KBM-7 (cell line): ENCODE measurements at places on chromosomes 16 and 17.

GRCh38 chr16:87815567-87815966 is 49.8 kb upstream of the KLHDC4 start:
- DNase-seq, result no peak

DNA sequence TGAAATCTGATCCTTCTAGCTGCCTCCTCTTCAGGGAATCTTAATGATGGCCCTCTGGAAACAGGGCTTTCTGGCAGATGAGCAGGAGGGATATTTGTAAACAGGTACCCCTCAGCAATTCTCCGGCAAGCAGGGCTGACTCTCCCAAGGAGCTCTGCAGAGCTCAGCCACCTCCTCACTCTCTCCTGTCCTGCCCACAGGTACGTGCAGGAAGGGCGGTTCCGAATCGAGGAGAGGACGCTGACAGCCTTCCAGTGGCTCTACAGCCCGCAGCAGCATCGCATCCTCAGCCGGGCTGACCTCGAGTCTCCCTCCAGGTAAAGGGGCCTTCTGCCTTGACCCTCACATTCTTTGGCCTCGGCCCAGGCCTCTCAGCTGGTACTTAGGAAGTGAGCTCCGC is 20.7 kb upstream of the CCDC92B start:
- no peak for DNase-seq

DNA sequence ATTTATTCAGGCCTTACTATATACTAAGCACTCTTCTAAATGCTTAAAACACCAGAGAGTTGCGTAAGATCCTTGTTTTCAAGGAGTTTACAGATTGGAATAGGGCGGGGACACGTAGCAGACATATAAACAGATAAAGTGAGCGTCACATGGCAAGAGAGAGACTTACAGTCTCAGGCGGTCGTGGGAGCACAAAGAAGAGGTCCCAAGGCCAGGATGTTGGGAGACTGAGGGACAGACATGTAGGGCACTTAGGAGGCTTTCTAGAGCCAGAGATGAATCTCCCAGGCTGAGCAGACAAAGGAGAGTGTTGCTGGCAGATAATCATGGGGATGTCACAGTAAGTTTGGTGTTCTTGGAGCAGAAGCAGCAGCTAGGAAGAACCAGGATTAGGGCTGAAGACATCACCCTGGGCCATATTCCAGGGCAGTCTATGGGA is 119.1 kb upstream of the ANKFN1 start:
- no peak for DNase-seq

DNA sequence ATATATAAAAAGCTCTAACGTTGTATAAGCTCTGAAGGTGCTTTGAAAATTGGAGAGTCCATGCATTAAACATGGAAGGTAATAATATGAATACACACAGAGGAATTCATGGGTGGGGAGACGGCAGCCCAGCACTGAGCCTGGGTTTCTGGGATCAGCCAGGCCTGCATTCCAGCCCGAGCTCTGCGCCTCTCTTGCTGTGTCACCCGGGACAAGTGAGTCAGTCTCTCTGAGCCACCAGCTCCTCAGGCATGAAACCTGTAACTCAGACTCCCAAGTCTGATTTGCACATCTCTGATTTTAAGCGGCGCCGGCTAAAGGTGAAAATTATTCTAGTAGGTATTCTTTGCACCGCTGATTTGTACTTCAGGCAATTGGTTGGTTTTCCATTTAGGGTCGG is 238.8 kb downstream of the MRTFB start:
- DNase-seq, result no peak

DNA sequence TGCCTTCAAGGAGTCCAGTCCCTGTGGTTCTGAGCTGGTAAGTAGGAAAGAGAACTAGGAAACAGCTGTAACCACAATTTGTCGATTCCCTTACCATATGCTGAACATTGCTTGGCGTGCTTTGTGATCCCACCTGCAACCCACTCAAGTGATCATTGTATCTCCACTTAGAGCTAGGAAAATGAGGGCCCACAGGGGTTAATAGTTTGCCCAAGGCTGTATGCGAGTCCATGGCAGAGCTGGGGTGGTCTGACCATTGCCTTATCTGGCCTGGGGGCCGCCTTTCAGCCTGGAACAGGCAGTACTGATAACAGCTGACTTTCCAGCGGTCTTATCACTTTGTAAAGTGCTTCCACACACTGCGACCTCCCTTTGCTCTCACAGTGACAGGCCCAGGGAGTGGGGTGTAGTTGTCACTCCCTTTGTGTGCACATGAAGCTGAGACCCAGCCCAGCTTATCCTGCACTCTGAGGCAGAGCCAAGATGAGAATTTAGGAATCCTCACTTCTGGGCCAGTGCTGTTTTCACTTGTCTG is 9.8 kb downstream of the MYL4 start:
- DNase-seq, result peak; percentile 58

DNA sequence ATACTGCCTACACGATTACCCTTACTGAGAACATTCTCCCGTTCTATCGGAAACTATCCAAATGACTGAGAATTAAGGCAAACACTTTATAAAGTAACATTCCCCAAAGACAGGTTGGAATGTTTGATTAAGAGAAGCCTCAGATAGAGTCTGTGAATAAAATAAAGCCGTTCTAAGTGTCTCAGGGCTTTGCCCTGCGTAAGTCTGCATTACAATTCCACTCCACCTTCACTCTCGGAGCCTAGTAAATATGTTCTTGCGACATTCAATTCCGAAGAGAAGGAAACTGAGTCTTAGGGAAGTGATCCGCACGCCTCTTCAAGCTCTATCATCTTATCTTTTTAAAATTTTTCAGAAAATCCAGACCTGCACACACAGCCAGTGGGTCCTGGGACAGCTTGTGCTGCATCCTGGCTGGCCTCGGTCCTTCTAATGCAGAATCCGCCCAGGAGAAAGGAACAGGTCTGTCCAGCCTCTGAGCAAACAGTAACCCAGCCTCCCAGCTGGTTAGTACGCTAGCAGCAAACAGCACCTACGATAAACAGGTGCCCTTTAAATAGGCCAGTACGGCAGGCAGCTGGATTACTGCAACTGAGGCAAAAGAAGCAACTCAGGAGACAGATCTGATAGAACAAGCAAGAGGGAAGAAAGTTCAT is 254.1 kb upstream of the IRX3 start:
- DNase-seq, result no peak

DNA sequence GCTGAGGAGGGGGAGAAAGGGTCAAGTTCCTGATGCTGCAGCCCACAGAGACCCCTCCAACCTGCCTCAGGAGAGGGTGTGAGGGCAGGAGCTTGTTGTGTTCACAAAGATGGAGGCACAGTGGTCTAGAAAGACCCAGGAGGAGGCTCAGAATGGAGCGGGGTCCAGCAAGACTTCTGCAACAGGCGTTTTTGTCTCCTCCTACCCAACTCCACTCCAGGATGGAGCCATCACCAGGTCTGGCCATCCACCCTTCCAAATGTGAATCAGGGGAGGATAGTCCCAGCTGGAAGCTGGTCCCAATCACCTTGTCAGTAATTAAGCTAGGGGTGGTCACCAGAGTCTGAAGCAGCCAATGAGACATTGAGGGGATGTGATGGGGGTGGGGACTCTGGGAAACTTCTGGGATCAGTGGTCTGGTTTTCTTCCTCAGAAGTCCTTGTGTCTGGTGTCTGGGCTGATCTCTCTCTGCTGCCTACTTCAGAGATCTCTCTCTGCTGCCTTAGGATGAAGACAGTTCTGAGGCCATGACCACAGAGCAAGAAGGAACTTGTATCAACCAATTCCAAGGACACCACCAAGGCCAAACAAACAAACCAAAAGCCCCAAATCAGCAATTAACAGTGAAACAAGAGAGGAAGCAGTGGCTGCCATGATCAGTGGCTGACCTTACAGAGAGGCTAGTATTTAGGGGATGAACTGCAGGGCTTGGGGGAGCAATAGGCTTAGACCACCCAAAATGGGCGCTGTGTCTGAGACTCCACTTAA is 14.5 kb downstream of the CD300LB start:
- no peak for DNase-seq

DNA sequence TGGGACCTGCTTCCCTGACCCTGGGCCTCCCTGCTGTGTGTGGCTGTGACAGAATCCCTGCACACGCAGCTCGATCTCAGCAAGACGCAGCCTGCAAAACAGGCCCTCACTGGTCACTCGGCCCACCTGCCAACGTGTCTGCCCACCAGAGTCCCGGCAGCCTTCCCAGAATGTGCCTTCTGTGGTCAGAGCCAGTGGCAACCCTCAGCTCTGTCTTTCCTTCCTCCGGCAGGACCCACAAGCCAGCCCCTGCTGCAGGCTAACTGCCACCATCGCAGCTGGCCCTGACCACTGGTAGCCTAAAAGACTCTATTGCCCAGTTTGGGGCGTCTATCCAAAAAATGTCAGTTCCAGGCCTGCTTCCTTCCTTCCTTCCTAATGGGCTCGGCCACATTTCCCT is 83.2 kb downstream of the LITAF start:
- no peak for DNase-seq

DNA sequence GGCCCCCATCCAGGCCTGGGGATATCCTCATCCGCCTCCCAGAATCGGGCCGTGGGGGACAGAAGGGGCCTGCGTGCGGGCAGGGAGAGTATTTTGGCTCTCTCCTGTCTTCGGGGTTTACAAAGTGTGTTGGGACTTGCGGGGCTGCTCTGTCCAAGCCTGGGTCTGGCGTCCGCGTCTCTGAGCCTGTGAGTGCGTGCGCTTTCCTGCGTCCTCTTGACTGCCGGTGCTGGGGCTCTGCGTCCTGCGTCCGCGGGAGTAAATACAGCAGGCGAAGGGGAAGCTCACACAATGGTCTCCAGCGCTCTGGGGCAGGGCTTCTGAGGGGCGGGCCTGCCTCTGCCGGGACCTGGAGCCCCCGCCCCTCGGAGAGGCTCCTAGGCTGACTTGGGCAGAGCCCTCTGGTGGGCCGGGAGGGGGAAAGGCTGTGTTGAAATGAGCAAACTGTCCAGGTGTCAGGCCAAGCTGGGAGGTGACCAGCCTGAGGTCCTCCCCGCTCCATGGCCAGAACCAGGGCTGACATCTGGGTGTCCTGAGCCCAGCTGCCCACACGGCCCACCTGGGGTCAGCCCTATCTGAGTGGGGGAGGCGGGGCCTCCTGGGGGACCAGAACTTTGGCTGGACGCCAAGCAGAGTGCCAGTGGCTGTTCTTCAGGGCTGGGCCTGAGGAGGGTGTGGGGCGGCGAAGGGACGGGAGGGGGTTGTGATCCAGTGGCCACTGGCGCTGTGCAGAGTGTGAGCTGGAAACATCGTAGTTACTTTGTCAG is 233.6 kb downstream of the SEC14L1 start:
- no peak for DNase-seq

DNA sequence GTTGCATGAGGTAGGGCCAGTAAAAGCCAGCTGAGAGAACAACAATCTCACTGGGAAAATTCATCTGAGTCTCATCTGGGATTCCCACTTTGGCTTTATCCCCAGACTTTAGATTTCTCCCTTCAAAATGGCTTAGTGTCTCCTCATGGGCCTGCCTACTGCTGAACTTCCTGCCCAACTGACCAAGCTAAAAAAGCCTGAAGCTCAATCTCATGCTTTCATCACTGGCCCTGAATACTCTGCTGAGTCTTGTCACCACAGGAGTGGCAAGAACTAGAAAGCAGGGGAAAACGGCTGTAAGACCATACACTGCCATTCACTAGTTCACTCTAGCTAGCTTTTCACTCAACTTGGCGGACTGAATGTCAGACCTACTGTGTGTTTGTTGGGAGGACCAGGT is 96.4 kb upstream of the NOG start:
- DNase-seq, result no peak

DNA sequence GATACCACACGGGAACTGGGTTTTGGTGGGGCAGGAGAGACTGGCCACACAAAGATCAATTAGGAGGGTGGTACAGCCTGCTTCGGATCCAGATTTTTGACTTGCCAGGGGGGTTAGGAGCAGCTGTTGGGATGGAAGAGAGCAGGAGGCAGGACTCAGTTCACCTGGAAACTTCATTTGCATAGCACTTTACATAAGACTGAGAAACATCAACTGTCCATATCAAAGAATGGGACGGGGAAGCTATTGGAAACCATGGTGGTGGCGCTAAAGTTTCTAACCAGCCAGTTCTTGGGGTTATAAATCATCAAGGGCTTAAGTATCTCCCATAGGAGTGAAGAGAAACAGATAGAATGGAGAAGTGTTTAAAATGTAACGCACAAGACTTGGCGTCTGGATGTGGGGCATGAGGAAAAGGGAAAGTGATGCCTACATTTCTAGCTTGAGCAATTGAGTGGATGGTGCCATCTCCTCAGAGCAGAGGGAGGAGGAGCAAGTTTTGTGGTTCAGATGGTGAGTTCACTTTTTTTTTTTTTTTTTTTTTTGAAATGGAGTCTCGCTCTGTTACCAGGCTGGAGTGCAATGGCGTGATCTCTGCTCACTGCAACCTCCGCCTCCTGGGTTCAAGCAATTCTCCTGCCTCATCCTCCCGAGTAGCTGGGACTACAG is 6.4 kb upstream of the SRCAP start:
- peak; percentile 38 for DNase-seq

DNA sequence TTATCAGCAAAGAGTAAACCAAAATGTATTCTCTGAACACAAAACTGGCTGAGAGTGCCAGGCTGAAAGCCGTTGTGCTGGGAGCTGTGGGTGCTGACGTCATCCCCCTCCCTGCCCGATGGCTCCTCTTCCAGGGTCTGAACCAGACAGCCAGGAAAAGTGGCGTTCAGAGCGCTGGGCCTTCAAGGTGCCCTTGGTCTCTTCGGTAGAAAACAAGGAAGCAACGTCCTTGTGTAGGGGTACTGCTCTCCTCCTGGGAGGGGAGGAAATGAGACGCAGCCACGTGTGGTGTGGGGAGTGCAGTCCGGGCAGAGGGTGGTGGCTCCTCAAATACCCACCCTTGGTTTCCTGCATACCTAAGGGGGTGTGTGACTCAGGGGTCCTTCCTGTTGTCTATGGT is 394.7 kb downstream of the SEC14L1 start:
- DNase-seq, result peak; percentile 26
